ENCODE measurements at places on chromosomes 6 and 20. TPM values are rescaled to one million over a fixed set of nuclear protein-coding genes. Genes with fewer than 3 reads are reported as not detected.

GRCh38 chr6:43020847-43021246, 576 bp upstream of the RRP36 start:
- no peak for DNase-seq

DNA sequence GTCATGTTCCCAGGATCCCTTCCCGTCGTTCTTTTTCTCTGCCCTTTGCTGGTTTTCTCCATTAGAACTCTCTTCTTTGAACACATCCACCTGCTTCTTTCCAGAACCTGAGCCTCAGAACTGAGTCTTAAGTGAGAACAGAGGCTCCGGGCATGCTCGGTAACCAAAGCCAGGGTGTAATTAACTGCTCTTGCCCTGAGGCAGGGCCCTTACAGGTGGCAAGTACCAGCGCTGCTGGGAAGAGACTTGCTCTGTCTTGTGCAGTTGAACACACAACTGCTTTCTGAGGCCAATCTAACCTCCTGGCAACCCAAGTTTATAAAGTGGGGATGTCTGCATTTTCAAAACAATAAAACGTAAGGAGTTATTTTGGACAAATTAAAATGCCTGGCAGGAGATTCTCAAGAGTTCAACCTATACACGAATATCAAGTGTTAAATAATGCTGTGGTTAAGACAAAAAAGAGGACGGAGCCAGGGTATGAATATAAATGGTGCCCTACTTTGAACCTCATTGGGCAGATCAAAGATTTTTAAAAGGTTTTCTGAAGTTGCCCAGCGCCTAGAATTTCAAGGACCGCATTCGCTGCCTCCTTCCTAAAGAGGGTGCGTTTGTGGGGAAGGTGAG, 12.4 kb upstream of the DEK start:
- no peak for DNase-seq

The CYP39A1 gene
- polyA plus RNA-seq: 4.0 TPM

The GLP1R gene
- 1.1 TPM for polyA plus RNA-seq

DNA sequence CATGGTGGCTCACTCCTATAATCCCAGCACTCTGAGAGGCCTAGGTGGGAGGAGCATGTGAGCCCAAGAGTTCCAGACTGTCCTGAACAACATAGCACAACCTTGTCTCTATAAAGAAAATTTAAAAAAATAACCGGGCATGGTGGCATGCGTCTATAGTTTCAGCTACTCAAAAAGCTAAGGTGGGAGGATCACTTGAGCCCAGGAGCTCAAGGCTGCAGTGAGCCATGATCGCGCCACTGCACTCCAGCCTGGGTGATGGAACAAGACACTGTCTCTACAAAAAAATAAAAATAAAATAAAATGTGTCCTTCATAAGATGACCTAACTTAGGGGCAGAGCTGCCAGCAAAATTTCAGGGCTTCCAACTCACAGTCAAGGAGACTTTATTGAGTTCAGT, 12.6 kb downstream of the ID4 start:
- no peak for DNase-seq
